C1 segment of cervical spinal cord (tissue), 14 donors: ENCODE measurements at places on chromosomes 1 and 21.

DNA sequence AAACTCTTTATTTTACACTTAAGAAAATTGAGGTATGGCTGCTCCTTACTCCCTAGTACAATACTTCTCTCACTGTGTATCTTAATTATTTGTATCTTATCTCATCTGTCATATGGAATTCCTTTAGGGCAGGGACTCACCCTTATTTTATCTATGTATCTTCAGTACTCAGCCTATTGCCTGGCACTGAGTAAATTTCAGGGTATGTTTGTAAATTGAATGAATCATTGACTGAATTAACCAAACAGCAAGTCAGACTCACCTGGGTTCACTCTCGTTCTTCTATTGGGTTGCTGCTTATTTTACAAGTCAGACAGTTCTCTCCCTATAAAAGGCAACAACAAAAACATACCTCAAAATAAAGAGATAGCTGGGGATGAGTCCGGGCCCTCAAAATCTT lies 63.8 kb downstream of the LAMC1 start:
- DNase-seq: no peak

- DNase-seq: no peak
Measured at GRCh38 chr1:25145775-25146393, 86.4 kb downstream of the SYF2 start.

DNA sequence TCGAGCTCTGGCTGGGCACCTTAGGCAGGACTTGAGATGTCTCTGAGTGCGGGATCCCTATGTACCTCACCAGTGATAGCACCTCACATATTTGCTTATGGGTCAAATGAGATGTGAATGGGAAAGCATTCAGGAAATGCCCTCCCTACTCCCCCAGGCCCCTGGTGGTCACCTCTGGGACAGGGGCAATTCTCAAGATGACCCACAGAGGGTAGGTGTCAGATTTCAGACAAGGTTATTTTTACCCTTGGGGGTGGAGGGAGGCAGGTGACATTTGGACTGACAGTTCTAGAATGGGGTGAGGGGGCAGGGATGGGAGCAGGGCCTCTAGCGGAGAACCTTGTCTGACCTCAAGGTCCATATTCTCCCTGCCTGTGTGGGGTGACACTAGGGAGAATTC lies 27.1 kb downstream of the ACOT11 start:
- DNase-seq: no peak

- DNase-seq: no peak
Measured at GRCh38 chr1:64295561-64295960, 92.1 kb downstream of the UBE2U start.

GRCh38 chr1:162279136-162279498 lies 97.5 kb downstream of the SPATA46 start:
- no peak for DNase-seq

GRCh38 chr1:69377507-69377906 lies 190.2 kb upstream of the LRRC7 start:
- no peak for DNase-seq

DNA sequence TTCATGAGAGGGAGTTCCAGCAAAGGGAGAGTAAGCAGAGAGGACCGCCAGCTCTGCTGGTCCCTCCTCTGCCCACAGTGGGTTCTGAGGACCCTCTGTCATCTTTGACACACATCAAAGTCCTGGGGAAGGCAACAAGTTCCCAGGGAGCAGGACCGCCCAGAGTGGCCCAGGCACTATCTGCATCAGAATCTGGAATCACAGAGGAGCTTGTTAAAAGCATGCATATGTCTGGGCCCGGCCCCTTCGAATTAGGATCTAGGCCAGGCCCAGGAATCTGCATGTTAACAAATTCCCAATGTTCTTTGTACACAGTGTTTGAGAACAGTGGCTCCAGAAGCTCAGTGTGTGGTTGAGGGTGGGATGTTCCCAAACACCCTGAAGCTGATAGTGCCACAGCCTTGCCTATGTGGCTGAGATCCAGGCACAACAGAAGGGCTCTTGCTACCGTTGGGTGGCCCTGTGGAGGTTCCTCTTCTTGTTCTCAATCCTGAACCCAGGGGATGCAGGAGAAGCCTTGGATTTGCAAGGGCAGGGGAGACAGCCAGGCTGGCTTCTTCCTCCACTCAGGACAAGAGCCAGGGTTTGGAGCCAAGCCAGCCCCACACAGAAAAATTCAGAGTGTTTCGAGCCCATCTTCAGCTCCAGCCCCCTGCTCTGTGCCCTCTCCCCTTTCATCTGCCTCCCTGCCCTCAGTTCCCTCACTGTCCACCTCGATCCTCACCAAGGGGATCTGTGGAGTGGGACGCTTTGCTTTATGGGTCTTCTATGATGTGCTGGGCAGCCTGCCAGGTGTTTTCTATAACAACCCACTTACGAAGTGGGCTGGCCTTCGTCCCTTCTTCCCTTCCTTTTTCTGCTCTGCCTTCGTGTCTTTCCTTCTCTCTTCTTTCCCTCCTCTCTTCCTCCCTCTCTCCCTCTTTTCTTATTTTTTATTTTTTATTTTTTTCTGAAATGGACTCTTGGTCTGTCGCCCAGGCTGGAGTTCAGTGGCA lies 129.0 kb upstream of the TMPRSS2 start:
- DNase-seq: no peak

GRCh38 chr21:37297364-37297763 lies 30.2 kb upstream of the VPS26C start:
- DNase-seq: no peak

DNA sequence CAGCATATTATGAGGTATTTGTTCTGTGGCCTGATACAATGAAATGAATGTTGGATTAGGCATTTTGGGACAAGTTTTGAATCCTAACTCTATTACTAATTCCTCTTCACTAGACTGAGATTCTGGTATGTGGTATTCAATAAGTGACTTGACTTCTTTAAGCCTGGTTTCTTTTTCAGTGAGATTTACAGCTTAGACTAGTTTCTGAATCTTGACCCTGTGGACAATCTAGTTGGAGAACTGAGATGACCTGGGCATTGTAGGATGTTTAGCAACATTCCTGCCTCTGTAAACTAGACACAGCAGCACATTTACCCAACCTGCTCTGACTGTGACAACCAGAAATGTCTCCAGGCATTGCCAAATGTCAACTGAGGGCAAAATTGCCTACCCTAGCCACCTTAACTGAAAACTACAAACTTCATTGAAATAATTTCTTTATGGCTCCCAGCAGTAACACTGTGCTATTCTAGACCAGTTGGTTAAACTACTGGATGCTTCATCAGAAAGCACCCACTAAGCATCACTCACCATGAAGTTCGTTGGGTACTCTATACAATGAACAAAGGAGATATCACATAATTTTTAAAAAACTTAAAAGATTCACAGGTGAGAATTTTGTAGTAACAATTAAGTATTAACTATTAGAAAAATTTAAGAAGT lies 16.8 kb downstream of the PTPRC start:
- DNase-seq: no peak
